ENCODE measurements at places on chromosomes 5 and 9. TPM values are rescaled to one million over a fixed set of nuclear protein-coding genes. Genes with fewer than 3 reads are reported as not detected.

GRCh38 chr5:172932313-172933017 is 26.8 kb upstream of the RPL26L1 start:
- DNase-seq = no peak

- DNase-seq = no peak
Measured at GRCh38 chr5:102294886-102295395, 1.1 kb downstream of the SLCO4C1 start.

GRCh38 chr9:38708759-38709158 is 11.2 kb downstream of the FAM240B start:
- DNase-seq = no peak

GRCh38 chr5:139641116-139642080 is 6.8 kb upstream of the CXXC5 start:
- DNase-seq = no peak

DNA sequence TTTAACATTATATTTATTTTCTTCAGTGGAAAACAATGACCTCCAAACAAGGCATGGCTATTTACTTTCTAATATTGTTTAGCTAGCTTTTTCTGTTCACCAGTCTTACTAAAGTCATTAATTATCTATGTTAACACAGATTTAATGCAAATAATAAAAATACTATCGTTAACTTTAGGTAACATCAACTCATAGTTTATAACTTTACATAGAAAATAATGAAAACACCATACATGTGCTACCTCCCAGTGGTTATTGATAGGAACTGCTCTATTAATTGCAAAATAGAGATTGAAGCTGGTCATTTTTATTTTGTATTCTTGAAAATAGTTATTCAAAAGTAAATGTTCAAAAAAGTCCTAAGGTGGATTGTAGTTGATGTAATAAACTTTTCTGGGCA is 78.3 kb upstream of the HCN1 start:
- no peak for DNase-seq

DNA sequence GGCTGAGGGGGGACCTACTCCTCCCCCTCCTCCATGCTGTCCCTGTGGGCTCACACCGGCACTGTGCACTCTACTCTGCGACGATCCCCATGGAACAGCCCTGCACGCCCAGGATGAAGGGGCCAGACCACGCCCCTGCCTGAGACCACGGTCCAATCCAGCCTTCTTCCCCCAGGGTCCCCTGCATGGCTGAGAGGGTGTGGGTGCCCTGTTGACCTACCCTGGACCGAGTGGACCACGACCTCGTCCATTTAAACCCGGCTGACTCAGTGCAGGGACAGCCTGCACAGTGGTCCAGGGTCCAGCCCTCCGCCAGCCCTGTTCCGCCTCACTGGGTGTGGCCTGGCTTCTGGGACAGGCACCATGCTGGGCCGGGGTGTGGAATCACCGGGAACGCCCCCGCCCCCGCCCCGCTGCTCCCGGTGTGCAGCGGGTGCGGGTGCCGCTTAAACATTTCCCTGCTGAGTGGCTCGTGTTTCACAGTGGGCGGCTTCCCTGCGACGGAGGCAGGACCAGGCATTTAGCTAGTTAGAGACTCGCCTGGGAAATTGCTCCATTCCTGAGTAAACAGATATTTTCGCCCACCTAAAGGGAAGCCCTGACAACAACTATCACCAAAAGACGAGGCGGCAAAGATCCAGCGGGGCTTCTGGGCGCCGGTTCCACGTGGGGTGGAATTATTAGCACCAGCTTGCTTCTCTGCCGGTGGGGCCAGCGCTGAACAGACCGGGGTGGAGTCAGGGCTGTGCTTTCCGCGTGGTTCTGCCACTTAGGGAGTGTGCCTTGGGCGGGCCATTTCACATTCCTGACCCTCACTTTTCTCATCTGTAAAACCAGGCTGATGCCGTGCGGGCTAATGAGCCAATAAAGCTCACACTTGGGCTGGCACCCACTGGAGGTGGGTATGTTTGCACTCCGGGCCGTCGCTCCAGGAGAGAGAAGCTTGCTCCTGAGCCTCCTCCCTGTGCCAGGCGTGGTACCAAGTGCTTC is 22.6 kb downstream of the DBH start:
- DNase-seq = no peak

- no peak for DNase-seq
Measured at GRCh38 chr5:137598399-137598798, 99.3 kb upstream of the SPOCK1 start.

DNA sequence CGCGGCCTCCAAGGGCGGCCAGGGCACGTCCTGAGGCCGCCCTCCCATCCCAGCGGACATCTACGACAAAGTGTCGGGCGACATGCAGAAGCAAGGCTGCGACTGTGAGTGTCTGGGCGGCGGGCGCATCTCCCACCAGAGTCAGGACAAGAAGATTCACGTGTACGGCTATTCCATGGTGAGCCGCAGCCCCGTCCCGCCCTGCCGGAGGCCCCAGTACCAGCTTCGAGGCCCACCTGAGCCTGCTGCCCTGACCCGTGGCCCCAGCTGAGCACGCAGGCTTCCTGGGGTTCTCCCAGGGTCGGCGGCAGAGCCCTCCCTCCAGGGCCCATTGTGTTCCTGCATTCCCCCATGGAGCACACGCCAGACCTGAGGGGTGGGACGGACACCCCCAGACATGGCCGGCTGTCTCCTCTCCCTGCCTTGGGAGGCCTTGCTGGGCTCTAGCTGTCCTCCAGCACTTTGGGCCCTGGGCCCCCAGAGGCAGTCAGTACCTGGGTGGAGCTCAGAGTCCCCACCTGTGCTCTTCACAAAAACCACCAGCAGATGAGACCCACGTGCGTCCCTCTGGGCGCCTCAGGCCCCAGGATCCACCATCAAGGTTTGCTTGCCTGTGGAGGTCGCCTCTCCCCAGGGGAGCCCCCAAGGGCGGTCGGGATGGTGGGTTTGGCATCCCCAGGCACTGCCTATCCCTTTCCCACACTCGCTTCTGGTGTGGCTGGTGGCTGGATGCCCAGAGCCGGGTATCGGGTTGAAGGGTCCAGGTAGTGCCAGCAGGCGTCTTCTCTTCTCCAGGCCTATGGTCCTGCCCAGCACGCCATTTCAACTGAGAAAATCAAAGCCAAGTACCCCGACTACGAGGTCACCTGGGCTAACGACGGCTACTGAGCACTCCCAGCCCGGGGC is 1.0 kb downstream of the PHPT1 start:
- no peak for DNase-seq

DNA sequence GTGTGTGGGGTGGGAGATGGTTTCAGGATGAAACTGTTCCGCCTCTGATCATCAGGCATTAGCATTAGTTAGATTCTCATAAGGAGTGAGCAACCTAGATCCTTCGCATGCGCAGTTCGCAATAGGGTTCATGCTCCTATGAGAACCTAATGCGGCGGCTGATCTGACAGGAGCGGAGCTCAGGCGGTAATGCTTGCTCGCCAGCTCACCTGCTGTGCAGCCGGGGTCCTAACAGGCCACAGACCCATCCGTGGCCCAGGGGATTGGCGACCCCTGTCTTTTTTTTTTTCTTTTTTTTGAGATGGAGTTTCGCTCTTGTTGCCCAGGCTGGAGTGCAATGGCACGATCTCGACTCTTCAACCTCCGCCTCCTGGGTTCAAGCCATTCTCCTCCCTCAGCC is 119.1 kb downstream of the KCNIP1 start:
- DNase-seq = no peak

DNA sequence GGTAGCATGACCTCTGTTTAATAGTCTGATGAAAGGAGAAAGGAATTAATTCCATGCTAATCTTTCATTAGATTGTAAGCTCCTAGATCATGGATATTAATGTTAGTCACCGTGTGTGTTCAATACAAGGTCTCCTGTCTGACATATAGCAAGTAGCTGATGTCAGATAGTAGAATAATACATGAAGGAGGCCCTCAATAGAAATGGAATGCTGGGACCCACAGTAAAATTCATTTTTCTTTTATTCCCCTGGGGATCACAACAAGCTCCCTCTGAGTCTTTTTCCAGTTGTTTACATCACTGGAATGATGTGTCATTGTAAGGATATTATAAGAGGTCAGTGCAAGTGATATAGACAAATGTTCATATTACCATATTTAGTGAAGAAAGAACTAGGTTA is 240.3 kb upstream of the TRPC7 start:
- DNase-seq = no peak

DNA sequence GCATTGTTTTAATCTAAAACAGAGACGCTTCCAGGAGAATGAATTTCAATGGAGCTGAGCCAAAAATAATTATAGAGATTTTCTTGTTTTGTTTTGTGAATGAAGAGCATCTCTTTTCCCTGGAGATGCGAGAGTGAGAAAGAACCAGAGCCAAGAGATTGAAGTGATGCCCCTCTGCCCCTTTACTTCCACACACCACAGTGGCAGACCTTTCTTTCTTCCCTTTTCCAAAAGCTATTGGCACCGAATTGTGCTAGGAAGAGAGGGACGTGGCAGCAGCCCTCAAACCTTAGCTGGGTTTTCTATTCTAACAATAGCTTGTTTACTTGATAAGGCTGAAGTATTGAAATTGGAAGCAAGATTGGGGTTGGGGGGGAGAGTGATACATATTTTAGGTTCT is 133.0 kb upstream of the TMEM161B start:
- no peak for DNase-seq

GRCh38 chr5:172188893-172189692 is 1.1 kb upstream of the STK10 start:
- DNase-seq = no peak

DNA sequence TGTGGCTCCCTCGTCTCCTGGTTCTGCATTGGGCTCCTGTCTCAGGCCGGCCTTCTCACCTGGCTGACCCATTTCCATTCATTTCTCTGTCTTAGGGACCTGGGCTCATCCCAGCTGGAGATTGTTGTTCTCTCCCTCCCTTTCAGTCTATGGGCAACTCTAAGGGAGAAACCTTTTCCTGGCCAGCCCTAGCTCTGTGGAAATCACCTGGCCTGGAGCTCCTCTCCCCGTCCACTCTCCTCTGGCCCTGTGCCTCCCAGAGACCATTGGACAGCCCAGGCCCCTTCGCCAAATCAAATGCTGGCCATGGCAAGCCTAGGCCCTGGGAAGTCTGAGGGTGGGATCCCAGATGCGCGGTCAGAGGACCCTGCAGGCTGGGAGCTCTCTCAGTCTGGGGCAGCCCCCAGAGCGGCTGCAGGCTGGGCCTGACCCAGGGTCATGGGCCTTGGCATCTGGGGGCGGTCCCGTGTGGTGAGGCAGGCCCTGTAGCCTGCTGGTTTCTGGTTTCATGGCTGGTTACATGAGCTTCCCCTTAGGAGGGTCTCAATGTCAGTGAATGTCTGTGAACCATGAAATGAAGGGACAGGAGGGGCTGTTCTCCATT is 253.5 kb downstream of the AOPEP start:
- no peak for DNase-seq

DNA sequence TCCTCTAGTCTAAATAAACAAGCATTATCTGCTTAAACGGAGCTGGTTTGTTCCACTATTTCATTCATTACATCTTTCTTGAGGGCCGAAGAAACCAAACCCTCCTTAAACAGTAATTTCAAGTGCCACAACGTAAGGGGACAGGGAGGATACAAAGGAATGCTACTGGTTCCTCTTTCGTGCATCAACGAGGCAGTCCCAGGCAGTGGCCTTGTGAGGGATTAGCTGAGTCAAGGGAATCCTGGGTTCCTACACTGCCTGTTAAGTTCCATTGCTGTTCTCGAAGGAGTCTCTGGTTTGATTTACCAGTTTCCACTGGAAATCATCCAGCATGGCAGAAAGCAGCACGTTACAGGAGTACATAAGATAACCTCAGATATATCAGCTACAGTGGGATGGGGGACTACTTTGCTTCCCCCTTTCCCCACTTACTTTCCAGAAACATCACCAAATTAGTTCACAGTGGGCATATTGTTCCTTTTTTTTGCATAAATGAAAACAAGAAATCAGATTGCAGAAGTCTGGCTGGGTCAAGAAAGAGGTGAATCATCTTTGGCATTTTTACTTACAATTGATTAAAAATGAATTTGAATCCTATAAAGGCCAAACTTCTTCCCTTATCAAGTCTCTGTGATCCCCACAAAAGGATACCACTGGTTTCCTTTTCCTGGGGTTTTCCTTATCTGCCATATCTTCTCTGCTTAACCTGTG is 2.5 kb upstream of the RANBP3L start:
- DNase-seq = no peak

DNA sequence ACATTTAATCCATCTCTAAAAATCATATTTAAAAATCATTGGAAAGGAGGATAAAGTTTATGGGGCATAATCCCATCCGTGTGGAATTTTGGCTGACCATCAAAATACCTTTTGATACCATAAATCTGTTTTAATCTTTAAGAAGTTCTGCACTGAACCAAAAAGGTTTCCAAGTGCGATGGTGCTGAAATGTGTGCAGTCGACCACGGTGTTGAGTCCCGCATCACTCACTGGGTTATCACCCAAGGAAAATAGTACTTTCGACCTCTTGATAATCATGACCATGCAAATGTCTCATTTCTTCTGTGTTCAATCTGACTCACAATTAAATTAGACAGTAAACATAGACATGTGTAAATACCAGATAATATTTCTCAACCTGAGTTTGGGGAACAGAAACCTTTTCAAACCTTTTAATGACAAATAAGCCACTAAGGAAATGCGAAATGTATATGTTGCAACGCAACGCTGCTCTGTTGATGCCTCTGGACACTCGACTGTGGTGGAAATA is 62.0 kb upstream of the CDH6 start:
- DNase-seq = peak; percentile 8

DNA sequence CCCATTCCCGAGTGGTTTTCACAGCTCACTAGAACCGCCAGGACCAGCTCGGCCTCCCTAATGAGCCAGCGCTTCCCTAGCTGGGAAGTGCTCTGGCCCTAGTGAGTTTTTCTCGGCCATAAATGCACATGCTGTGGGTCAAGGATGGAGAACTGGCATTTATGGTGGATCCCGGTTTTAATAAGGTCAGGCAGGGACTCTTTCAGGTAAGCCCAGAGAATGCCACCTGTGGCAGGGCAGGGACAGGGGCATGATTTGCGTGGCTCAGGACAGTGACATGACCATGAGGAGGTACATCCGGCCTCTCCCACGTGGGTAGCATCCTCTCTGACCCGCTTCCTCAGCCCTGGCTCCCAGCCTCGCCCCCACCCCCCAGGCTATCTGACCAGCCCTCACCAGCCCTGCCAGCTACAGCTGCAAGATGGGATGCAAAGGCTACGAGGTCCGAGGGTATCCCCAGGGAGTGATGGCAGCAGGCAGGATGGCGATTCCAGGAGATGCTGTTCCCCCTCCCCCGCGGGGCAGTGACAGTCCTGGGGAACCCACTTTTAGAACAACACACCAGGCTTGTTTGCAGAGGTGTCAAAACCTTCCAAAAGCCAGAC is 60.3 kb upstream of the ADAMTS2 start:
- DNase-seq = peak; percentile 88

DNA sequence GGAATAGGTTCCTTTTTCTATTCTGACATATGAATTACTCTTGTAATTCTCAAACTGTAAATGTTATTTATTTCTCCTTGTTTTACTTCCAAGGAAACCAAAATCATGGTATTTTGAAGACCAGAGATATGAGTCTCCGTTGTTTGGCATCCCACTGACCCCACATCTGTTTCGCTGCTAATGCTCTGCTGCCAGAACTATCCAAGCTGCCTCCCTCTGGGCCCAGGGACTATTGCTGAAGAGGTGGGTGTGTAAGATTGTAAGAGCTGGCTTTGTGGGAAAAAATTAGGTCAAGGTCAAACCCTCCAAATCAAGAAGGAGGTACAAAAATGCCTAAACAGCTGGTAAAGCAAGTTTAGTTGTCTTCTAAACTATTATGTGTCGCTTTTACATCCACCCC is 129.4 kb upstream of the MYO10 start:
- DNase-seq = no peak

Gene TAS2R1
- total RNA-seq = not detected

Gene CDX1
- total RNA-seq = 0.23 TPM

Gene EPB41L4B
- total RNA-seq = 1.5 TPM

Gene PCDHB4
- total RNA-seq = 3.0 TPM

Gene HRCT1
- total RNA-seq = 27.0 TPM

Gene GFPT2
- 35.3 TPM for total RNA-seq

Gene SEMA6A
- 20.9 TPM for total RNA-seq

Gene SPINK5
- total RNA-seq = not detected

Gene PCDH1
- total RNA-seq = 38.4 TPM

Gene SQSTM1
- 453 TPM for total RNA-seq

Measured in esophagus muscularis mucosa (tissue), 4 donors.